Kidney glomerular epithelial cell (primary cell): ENCODE measurements at places on chromosomes 3 and 15.

- no peak for DNase-seq
Observed at GRCh38 chr15:79194386-79194785, 88.1 kb upstream of the ANKRD34C start.

DNA sequence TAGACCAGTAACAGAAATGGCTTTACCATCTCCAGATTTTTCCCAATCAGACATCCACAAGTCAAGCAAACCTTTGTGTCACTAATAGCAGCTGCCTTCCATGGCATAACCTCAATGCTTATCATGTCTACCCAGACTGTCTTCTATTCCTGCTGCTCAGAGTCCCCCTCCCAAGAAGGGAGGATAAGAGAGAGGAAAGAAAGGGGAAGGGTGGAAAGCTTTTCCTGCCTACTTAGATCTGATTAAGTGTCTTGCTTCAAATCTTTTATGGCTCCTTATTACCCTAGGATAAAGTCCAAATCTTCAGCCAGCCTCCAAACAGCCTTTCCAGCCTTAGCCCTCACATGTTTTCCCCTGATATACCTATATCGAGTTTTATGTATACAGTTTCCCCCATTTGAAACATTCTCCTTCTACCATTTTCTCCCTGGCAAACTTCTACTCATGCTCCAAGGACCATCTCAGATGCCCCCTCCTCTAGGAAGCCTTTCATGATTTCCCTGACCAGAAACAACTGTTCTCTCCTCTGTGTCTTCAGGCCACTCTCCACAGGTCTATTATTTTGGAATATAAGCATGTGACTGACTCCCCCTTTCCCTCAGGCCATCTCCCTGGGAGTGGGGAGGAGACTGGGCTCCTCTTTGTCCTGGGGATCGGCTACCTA is 7.9 kb upstream of the SSUH2 start:
- no peak for DNase-seq

DNA sequence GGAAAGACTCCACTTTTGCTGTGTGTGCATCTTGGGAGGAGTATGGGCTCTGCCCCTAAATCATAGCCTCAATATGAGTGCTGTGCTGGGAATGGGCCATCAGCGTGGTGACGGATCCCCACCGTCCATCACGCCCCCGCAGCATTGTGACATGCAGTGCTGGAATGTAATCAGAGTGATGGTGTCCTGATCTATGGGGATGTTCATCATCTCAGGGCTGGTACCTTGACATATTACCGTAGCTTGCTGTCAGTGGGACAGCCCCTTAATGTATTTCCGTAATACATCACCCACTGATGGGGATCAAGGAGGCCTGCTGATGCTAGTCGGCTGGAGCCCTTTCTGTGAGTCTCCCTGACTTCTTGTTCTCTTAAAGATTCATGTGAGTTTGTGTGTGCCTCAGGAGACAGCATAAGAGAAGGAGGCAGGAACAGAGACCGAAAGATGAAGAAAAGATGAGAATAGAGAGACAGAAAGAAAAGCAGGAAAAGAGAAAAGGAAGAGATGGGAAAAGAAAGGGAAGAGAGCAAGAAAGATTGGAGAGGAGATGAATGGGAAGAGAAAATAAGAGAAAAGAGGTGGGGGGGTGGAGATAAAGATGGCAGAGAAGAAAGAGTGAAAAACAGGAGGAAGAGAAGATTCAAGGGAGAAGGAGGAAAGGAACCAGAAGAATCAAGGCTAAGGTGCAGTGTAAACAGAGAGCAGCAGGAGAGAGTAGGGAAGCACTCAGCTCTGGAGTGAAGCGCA is 183.7 kb downstream of the RPLP1 start:
- DNase-seq: no peak

DNA sequence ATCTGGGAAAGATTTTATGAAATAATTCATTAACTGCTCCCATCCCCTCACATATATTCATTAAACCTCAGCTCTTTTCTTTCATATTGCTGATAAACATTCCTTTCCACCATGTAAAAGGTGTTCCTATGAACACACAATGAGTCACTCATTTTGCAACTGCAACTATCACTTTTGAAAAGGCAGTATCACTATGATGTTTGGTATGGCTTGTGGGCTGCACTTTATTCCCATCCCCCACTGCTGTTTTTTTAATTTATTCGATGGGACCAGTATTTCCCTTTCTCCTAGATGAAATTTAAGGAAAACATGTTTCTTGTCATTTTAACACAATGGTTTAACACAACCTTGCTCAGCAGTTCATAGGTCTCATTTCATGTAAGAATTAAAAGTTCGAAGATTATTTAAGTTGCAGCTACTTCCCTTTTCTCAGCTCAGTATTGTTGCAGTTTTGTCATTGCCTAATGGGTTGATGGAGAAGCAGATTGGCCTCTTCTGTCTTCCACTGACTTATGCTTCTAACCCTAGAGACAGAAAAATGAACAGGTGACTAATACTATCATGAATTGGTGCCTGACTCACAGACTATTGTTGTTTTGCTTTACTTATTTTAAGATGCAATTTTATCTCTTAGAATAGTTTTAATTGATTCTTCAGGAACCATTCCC is 280.3 kb downstream of the ZPLD1 start:
- DNase-seq: peak; percentile 34

DNA sequence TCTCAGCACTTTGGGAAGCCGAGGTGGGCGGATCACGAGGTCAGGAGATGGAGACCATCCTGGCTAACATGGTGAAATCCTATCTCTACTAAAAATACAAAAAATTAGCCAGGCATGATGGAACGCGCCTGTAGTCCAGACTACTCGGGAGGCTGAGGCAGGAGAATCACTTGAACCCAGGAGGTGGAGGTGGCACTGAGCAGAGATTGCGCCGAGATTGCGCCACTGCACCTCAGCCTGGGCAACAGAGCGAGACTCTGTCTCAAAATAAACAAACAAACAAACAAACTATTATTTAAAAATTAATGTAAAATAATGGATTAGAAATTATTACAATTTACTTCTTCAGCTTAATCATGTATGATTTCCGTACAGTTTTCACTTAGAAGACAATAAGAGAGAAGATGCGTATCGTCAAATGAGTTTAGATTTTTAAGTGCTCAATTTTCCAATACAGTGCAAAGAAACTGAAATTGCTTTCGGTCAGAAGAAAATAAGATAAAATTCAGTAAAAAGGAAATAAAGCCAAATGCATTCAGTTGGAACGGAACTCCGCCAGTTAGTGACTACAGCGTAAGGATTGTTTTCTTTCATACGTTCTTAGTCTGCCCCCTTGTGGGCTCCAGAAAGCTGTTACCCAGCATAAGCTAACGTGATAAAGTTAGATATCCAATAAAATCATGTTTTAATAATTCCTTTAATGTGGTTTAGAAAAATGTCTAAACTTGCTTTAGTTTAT is 24.8 kb downstream of the AADAC start:
- peak; percentile 81 for DNase-seq

DNA sequence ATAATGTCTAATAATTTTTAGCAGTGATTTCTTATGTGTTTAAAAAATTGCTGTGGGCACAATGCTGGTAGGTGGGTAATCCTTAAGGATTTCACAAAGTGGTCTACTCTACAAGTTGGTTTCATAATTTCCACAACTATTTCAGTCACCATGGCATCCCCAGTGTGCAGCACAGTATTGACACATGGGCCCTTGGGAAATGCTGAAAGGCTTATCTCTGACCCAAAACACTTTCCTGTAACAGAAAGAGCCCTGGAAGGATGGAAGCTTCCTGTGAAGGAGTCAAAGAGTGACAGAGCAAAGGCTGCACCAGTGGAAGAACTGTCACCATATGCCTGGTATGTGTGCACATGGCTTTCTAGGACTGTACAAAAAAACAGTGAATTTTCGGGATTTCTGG is 153.7 kb downstream of the ANO10 start:
- DNase-seq: no peak

GRCh38 chr15:75200391-75200764 is 1.3 kb upstream of the C15orf39 start:
- DNase-seq: no peak

DNA sequence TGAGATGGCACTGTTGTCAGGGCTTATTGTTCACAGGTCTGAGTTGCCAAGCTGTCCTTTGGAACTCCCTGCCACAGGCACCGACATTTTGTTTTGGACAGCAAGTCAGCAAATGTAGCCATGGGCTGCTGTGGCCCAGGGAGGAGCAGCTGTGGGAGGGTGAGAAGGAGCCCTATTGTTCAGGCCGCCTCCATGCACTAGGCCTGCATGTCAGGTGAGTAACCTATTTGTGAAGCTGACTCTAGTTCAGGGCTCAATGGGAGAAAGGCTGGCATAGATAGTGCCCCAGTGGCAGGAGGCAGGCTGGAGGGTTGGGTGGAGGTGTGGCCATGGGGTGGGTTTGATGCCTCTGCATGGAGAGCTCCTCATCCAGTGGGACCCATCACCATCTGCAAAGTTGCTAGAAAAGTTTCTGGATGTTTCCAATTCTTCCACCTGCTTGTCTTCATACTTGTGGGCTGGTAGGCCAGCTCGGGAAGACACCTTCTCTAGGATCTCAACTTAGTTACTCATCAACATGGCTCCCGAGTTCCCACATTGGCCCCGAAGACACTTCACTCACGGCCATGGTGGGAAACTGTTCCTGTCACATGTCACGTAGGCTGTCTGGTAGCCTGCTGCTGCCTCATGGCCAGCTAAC is 19.5 kb downstream of the AMOTL2 start:
- DNase-seq: no peak

DNA sequence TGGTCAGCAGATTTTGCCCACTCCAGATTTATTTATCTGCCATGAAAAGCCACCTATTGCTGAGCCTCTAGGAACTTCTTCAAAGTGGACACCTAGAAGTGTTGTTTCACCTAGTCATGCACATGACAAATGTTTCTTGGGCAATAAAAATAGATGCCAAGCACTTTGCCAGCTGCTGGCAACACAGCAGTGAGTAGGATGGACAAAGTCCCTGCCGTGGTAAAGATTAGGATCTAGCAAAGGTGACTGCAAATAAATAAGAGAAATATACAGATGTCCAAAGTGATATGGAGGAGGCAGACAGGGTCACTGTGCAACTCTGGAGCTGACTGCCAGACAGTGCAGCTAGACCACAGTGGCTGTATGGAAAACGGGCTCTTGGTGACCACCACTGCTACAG is 137.9 kb downstream of the SUCLG2 start:
- DNase-seq: no peak

- DNase-seq: no peak
Observed at GRCh38 chr3:5891711-5892110, 704.2 kb downstream of the EDEM1 start.

DNA sequence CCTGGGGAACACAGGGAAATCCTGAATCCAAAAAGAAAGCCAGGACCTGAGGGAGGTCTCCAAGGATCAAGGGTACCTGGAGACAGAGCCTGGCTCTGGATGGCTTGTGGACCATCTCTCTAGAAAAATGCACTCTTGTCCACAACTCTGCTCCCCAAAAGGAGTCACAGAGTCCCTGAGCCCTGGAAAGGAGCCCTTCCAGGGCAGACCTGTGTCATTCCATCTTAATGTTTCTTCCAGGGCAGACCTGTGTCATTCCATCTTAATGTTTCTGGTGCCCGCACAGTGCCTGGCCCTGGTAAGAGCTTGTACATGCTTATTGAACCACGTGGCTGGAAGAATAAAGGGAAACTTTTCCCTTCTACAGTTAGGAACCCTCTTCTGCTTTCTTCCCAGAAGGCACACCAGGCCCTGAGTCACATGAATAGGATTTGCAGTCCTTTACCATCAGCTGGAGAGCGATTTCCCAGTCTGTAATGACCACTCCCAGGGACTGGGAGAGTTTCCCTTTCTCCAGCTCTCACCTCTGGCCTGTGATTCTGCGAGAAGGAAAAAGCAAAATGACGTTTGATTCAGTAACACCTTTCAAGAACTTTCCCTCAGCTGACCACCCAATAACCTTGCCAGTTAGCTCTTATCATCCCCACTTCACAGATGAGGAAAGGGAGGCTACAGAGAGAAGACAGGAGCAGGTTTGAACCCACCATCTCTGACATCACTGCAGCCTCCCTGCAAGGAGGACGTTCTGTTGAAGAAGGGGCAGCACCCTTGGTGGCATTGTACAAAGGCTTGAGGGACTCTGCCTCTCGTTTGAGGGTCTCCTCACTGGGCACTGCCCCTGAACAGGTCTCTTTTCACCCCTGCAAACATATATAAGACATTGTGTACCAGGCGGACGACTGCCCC is 35.8 kb upstream of the SLCO2A1 start:
- no peak for DNase-seq

GRCh38 chr3:127547761-127548605 is 42.5 kb downstream of the TPRA1 start:
- DNase-seq: peak; percentile 30

DNA sequence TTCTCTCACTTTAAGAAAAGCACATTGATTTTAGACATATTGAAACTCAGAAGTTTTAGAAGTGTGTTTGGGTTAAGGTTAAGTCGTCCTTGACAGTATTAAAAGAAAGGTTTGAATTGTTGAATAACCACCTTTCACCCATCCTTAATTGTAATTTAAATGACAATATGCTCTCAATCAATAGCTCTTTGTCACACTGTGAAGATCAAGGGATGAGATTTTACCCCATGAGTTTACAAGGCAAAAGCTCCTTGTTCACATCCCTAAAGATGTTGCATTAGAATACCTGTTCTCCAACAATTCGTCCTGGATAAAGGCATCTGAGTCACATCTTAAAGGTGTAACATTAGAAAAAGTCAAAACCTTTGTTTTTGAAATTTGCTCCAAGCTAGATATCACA is 220.4 kb upstream of the MDFIC2 start:
- DNase-seq: no peak

DNA sequence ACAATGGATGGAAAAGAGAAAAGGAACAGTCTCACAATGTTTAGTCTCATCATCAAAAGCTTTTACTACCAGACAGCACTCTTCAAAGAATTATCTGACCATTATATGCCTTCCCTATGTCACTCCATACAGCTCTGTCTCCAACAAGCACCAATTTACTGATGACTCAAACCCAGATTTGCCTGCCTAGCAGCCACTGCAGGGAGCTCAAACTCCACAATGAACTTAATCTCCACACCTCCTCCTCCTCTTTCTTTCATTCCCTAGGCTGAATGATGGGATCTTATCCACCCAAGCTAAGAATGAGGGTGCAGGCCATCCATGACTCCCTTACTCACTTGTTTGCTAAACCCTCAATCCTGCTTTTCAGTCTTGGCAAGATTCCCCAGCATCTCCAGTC is 45.5 kb downstream of the NBEAL2 start:
- peak; percentile 23 for DNase-seq

DNA sequence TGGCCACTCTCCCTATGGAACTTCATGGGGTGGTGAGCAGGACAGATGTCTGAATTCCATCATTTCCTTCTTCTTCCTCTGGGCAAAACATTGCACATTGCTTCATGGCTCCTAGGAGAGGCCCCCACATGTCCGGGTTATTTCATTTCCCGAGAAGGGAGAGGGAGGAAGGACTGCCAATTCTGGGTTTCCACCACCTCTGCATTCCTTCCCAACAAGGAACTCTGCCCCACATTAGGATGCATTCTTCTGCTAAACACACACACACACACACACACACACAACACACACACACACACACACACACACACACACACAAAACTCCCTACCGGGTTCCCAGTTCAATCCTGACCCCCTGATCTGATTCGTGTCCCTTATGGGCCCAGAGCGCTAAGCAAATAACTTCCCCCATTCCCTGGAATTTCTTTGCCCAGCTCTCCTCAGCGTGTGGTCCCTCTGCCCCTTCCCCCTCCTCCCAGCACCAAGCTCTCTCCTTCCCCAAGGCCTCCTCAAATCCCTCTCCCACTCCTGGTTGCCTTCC is 1.9 kb downstream of the RHO start:
- DNase-seq: peak; percentile 43
